Stimulated activated CD8-positive, alpha-beta memory T cell treated with anti-CD3 and anti-CD28 coated beads, Interleukin-4, amount 100 ng/mL, for 1 hour (primary cell): ENCODE measurements at places on chromosomes 13 and 19.

- no peak for DNase-seq
Measured at GRCh38 chr19:1028062-1028926, 1.9 kb downstream of the CNN2 start.

DNA sequence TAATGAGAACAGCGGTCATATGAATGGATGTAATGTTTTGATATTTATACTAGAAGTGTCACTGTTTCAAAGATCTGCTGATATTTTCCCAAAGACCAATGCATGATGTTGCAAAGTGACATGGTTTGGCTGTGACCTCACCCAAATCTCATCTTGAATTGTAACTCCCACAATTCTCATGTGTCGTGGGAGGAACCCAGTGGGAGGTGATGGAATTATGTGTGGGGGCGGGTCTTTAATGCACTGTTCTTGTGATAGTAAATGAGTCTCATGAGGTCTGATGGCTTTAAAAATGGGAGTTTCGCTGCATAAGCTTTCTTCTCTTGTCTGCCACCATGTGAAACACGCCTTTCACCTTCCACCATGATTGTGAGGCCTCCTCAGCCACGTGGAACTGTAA, 98.3 kb downstream of the AKAP11 start:
- no peak for DNase-seq

DNA sequence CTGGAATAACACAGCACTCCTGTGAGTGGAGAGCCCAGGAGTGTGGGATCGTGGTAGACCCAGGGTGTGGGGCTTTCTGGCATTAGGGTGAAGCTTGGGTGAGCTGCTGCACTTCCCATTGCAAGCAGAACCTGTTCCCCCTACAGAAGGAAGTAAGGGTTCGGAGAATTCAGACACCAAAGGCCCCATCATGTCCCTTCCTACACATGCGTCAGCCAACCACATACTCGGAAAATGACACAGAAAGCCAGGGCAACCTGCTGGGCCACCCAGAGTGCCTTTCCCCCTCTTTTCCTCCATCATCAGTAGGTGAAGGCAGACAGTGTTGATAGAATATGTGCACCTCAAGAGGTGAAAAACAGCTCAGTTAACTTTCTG, 42.9 kb downstream of the GGACT start:
- no peak for DNase-seq

DNA sequence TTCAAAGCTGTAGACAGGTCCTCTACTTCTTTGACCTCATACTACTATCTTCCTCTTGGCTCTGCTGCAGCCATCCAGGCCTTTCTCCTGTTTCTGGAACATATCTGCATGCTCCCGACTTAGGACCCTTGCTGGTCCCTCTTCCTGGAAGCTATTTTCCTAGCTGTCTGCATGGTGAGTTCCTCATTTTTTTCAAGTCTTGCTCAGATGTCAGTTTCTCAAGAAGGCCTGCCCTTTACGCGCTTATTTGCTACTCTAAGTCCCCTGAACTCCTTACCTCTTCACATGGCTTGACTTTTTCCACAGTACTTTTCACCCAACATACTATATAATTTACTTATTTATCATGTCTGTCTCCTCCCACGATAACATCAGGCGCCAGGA, 31.4 kb downstream of the DNAJC3 start:
- DNase-seq, result no peak

- DNase-seq, result no peak
Measured at GRCh38 chr19:35585848-35586247, at the start of gene PMIS2. Gene PMIS2, plus strand, starts transcription at chr19:35586173. Its CDS starts 87 bp downstream, at chr19:35586260.

DNA sequence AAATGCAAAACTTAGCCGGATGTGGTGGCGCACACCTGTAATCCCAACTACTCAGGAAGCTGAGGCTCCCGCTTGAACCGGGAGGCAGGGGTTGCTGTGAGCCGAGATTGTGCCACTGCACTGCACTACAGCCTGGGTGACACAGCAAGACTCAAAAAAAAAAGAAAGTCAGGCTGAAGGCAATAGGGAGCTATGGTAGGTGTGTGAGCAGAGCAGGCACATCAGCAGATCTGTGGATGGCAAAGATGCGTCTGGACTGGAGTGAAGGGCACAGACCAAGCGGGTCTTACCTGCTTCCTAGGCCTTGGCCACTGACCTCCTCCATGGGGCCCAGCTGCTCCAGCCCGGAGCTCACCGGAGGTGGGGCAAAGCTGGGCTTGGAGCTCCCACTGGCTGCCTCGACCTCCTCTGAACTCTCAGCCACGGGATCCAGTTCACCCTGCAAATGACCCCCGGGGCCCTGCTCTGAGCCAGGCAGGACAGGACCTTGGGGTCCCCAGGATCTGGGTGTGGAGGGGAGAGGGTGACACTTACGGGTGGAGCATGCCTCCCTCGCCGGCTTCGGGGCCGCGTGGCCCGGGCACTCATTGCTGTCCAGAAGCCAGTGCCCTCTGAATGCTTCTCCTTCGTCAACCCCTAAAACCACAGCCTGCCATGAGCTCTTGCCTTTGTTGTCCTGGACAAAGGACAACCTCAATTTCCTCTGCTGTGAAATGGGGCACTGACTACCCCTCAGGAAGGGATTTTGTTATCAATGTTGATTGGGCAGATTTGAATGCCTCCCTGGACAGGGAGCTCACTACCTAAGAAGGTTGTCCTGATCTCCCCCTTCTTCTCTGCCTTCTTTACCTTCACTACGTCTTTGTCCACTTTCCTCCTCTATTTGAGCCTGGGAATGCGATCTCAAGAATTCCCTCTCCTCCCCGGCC, 569 bp downstream of the USHBP1 start:
- DNase-seq, result no peak

DNA sequence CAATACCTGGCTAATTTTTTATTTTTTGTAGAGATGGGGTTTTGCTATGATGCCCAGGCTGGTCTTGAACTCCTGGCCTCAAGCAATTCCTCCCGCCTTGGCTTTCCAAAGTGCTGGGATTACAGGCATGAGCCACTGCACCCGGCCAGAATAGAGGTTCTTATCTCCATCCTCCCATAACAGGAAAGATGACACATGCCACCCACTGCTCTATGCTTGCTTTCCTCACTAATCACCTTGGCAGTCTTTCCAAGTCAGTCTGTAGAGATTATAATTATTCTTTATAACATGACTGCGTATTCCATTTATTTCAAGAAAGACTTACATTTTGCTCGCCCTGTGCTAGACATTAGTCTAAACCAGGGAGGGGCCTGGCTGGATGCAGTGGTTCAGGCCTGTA, 6.7 kb downstream of the VAV1 start:
- no peak for DNase-seq

- no peak for DNase-seq
Measured at GRCh38 chr13:46983881-46984280, 87.0 kb upstream of the HTR2A start.

- DNase-seq, result no peak
Measured at GRCh38 chr19:35264268-35265125, 4.3 kb upstream of the USF2 start.

DNA sequence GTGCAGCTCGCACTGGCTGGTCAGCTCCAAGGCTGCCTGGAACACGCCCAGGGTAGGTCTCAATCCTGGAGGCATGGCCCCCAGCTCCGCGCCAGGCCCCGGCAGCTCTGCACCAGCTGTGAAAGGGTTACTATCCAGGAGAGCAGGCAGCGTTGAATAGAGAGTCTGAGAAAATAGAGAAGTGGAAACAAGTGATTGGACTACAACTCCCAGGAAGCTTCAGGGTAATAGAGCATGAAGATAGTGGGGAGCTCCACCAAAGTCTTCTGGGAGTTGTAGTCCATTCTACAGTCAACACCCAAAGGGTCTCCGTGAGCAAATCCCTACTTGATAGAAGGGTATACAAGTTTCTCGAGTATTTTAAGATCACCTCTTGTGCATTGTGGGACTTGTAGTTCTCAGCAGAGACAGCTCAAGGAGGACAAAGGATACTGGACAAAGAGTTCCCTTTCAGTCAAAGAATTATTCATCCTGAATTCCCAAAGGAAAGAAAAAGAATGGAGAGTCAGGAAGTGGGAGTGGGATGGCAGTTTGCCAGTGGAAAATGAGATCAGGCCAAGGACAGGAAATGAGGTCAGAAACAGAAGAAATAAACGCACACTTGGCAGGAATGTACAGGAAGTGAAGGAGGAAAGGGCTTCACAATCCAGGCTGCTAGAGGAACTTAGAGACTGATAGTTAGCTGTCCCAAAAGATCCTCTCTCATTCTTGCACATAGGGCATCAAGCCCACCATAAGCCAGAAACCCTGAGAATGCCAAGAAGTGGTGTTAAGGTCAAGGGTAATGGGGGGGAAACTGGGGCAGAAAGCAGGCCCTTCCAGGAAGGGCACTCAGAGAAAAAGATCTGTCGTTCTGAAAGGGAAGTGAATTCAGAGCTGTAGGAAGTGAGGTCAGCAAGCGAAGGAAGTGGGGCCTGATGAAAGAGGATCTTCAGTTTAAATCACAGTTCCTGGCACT, 5.5 kb upstream of the MAMSTR start:
- DNase-seq, result no peak

DNA sequence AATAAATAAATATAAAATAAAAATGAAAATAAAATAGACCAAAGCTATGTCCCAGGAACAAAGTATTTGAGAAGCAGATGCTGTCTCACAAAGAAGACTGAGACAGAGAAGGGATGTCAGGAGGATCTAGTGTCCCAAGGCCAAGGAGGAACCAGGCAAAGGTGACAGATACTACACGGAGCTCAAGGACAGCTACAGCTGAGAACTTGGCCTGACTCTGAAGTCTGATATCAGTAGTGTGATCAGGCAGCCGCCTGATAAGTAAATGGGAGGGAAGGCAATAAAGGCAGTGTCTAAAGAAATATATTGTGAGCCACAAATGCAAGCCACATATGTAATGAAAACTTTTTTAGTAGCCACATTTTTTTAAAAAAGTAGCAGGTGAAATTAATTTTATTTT, 20.4 kb upstream of the NANOS3 start:
- DNase-seq, result no peak

DNA sequence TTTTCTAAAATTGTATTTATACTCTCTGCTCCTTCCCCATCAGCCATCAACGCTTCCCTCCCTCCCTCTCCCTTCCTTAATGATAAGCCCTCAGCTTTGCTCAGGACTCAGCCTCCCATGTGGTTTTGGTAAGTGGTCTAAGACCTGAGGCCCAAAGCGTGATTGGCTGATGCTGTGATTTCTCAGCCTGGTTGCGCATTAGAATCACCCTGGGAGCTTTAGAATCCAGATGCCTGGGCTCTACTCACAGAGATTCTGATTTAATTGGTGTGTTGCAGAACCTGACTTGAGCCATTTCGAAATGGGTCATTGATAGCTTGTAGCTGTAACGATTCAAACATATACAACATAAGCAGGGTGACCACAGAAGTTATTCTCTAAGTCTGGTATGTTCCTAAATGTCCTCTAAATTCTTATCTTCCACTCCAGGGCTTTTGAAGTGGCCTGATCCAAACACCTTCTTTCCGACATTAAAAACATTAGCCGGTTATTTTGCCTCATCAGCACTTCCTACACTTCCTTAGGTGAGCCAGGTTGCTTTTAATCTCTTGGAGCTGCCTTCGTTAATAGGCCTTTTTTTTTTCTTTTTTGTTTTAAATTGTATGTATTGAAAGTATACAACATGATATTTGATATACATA, 60.6 kb downstream of the LRCH1 start:
- DNase-seq, result no peak

- no peak for DNase-seq
Measured at GRCh38 chr13:51155776-51156515, 44.9 kb upstream of the C13orf42 start.

- no peak for DNase-seq
Measured at GRCh38 chr13:43377973-43378372, 354.6 kb downstream of the DNAJC15 start.

- no peak for DNase-seq
Measured at GRCh38 chr13:40609972-40610726, 56.3 kb downstream of the FOXO1 start.

GRCh38 chr13:36059321-36059720, 71.9 kb downstream of the DCLK1 start:
- no peak for DNase-seq

- no peak for DNase-seq
Measured at GRCh38 chr19:6576869-6577475, 14.0 kb downstream of the CD70 start.

DNA sequence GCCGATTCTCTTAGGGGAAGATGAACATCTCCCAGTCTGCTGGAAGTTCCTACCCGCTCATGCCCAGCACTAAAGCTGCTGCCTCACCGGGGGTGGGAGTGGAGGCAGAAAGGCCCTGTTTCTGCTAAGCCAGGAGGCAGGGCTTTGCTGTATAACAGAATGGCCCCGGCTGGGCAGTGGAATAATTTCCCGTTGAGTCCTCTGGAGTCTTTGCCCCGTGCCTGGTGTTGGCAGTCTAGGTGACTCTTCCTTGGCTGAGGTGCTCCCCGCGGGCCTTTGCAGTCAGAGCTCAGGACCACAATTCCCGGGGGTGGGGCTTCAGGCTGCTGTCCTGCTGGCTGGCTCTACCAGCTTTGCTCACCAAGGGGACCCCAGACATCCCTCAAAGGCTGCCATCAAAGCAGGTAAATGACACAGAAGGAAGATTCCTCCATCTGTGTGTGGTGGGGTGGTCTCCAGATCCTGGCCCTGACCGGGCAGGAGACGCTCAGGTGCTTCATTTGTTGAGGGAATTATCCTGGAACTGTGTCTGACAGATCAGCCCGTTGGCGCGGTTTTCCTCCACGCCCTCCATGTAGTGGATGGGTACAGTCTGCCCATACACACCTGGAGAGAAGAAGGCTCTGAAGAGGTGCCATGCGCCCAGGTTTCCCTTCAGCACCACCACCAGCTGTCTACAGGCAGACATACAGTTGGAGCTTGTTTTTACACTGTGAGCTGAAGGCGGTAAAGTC, 209.9 kb downstream of the TEX29 start:
- DNase-seq, result no peak
